Stimulated activated CD8-positive, alpha-beta memory T cell treated with anti-CD3 and anti-CD28 coated beads, Interleukin-7, amount 100 ng/mL, for 48 hours (primary cell): ENCODE measurements at places on chromosomes 3 and 15.

DNA sequence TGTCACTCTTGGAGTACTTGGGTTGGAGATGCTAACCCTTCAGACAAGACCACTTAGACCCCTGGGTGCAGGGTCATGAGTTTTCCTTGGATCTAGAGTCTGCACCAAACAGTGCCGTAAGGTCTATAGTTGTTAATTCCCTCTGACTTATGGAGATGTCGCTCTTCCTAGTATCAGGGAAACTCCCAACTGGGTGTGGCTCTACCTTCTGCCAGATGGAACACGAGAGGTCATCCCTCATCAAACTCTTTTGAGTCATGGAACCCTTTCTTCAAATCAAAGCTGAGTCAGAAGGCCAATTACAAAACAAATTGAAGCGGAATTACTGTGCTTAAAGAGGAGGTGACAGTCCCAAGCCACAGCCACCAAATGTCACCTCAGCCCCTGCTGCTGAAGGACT is 514.9 kb upstream of the PROK2 start:
- DNase-seq = no peak

GRCh38 chr3:183279371-183279770 is 26.3 kb downstream of the B3GNT5 start:
- no peak for DNase-seq

DNA sequence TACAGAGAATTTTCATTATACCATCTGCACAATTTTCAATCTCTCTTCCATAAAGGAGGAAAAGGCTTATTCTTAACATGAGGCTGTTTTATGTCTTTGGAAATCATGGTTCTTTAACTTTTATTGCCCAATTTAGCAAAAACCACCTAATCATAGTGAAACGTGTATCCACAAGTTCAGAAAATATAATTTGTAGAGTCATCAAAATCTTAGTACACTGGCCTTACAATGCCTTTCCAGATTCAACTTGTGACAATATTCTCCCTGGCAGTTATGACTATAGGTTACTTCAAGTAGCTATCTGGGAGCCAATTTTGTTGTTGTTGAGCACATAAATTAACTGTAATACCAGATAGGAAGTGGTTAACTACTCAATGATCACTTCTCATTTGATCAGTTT is 10.9 kb downstream of the BNIP2 start:
- no peak for DNase-seq

GRCh38 chr3:17314171-17314570 is 428.3 kb downstream of the TBC1D5 start:
- no peak for DNase-seq

DNA sequence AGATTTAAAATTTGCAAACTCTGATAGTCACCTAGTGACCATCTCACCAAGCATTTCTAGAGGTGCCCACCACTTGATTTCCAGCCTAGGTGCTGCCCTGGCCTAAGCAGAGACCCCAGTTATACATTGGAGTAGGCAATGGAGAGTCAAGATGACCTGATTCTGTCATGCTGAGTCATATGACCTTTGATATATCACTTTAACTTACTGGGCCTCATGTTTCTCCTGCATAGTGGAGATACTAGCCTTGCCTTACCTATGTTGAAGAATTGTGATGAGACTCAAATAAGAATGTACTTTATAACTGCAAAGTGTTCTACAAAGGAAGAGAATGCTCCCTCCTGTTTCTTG is 75.5 kb upstream of the XCR1 start:
- DNase-seq = no peak

- no peak for DNase-seq
Observed at GRCh38 chr15:68209735-68210408, 4.7 kb upstream of the CALML4 start.

GRCh38 chr3:136120373-136121348 is 75.5 kb downstream of the MSL2 start:
- DNase-seq = no peak

- DNase-seq = no peak
Observed at GRCh38 chr3:88032245-88032644, 26.6 kb downstream of the CGGBP1 start.
